ENCODE measurements at places on chromosomes 1 and 21.

DNA sequence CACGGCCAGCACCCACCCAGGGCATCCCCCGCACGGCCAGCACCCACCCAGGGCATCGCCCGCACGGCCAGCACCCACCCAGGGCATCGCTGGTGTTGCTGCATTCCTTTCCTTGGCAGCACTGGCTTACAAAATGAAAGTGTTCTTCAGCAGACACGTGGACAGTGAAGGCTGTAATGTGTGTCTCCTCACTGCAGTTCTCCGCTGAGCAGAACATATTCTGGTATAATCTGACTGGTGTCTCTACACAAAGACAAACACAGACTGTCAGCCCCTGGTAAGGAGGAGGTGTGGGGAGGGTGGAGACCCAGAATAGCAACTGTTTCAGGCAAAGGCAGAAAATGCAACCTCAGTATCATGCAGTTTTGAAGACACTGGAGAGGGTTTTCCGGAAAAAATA is 7.3 kb downstream of the LYPD8 start:
- no peak for DNase-seq

DNA sequence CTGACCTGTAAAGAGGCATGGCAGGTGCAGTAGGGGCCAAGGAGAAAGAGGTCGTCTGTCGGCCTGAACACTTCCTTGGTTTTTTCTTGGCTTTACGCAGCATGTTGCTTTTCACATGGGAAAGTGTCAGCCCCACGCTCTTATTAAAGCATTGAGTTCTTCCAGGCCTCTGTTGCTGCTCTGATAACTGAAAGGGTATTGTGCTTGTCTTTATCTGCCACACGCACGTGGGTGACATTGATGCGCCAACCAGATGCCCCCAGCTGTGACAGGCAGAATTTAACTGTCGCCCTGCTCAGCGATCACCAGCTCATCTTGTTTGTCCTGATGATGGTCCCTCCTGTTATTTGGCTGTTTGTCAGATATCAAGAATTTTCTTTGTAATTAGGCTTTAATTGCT is 76.5 kb downstream of the GALNT2 start:
- DNase-seq: no peak

DNA sequence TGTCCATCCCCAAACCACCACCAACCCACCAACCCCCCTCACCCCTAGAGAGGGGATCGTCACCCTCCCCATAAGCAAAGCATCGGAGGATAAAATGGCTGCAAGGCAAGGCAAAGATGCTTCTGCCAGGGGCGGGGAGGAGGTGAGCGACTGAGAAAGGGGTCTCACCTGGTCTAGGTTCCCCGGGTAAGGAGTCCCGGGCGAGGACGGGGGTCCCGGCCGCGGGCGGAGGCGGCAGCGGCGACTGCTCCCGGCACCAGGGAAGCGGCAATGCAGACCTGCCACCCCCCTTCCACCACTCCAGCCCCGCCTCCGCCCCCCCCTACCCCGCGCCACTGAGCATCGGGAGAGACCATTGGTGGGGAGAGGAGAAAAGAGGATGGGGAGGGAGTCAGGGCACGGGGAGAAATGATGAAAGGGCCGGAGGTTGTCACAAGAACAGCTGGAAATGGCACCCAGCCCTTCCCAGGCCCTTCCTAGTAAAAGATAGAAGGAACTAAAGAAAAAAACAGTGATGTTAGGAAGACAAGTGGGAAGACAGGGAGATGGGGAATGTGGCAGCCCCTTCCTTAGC is at the start of gene SV2A:
TSS of gene SV2A (minus strand) at position 274 of the 574 bp plus-strand sequence. CDS start 4,004 bp downstream, outside the sequence.
- no peak for DNase-seq

DNA sequence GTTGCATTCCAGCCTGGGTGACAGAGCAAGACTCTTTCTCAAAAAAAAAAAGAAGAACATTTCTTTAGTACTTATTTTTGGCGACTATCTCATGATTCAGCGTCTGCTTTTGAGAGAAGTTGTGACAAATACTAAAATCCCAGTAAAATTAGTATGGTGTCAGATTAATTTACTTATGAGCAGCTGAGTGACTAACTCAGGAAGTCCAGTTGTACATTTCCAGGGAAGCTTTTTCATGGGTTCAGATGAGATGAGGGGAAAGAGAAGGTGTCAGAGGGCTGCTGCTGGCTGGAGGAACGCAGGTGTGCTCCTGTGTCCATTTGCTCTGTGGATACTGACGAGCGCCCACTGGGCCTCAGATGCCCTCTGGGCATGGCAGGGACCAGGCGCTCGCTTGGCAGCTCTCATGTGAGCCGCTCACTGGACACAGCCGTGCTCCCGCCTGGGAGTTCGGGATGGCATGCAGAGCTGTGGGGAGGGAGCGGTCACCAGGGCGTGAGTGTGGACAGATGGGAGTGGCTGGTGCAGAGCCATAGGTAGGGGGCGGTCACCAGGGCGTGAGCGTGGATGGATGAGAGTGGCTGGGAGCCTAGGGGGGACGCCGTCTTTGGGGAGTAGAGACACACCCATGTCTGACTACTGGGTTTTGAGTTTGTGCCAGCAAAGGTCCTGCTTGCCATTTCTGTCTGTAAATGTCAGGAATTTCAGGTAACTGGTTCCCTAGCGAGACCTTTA is 55.0 kb downstream of the ADARB1 start:
- DNase-seq: no peak

DNA sequence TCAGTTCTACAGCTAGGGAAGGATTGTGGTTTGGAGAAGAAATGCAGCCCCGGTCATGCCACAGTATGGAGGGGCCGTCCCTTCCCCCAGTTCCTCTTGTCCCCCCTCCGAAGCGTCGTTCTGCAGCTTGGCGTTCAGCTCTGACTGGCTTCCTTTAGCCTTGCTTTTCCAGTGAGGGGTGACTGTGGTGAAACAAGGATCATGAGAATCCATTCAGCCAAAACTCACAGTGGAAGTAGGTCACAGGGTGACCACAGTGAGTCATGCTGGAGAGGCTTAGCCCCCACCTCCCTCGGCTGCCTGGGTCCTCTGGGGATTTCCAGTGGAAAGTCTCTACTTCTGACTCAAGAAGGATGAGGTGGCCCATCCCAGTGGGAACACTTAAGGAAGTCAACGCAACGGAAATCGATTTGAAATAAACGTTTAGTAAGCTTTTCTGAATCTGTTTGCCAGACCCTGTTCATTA is 37.3 kb upstream of the COL6A2 start:
- DNase-seq: no peak

GRCh38 chr21:34865400-34866241 is 183.5 kb downstream of the RUNX1 start:
- no peak for DNase-seq

DNA sequence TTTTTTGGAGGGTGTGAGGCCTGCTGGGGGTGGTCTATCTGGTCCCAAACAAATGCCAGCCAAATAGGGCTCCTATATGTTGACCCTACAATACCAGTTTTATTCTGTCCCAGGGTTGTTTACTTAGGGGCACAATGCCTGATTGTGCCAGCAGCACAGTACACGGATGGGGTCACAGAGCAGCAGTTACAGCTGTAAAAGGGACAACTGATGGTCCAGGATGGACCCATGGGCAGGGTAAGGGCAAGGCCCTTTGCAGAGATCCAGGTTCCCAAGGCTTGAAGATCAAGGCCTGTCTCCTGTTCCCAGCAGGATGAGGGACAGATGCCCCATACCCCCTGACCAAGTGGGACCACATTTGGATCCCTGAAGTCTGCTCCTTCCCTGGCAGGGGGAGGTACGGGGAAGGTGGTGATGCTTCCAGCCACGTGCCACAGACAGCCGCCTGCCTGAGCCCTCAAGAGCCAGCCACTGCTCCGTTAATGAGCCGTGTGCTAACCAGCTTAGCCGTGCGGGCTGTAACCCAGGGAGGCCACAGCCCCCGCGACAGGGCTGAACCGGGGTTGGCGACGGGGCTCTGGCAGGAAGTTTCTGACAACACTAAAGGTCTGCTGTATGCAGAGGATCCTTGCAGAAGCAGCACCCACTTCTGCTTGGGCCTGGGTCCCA is 18.2 kb downstream of the SLC6A9 start:
- DNase-seq: no peak

DNA sequence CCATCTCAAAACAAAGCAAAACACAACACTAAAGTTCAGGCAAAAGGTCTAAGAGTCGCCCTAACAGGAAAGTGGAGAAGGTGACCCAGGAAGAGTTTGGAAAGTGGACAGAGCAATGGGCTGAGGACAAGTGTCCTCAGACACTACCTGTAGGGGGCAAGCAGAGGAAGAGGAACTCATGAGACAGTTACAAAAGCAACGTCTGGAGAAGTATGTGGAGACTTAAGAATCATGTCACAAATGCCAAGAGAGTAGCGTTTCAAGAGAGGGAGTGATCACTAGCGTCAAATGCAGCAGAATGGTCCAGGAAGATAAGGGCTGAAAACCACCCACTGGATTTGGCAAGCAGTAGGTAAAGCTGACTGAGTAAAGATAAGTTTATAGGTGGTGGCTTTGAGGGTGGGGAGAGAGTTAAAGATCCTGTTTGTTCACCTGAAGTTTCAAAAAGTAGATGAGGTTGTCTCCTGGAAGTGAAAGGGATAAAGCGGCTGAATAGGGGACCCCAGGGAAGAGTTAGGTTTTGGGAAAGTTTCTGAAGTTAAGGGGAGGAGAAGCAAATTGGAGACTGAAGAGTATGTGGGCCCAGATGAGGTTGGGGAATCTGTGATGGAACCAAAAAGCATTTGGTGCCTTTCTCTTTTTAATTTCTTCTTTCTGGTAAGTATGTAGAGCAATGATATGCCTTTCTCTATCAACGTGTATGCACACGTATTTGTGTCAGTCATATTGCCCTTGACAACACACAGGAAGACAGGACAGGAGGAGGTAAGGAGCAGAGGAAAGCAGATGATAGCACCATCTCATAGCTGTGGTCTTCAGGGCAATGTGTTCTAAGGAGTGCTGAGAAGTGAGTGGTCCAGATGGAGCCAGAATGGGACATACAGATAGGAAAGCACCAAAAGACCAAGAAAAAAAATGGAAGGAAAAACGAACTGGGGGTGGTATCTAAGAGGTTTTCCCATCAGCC is 3.1 kb downstream of the BSDC1 start:
- DNase-seq: no peak

DNA sequence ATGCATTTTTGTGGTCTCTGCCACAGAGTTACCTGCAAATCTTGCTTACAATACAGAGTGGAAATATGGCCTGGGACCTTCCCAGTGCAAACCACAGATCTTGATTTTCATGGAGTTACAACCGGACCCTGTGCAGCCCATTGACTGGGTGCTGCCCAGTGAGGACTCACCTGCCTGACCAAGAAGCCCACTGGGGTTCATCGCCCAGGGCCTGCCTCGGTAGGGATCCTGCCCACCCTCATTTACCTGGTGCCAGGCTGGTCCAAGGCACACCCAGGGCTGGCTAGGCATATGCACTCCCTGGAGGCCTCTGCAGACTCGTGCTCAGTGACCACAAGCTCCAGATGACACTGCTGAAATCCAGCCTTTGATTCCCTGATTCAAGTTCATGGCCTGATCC is 572.7 kb downstream of the NPHP4 start:
- no peak for DNase-seq

- DNase-seq: no peak
Observed at GRCh38 chr1:84959294-84959693, 37.6 kb downstream of the MCOLN2 start.

- DNase-seq: no peak
Observed at GRCh38 chr1:101407505-101408211, 170.8 kb downstream of the S1PR1 start.

GRCh38 chr1:205538235-205538840 is 33.9 kb downstream of the CDK18 start:
- no peak for DNase-seq

Measured in esophagus squamous epithelium (tissue), 5 donors.